ENCODE measurements at places on chromosomes 5 and 9. TPM values are rescaled to one million over a fixed set of nuclear protein-coding genes. Genes with fewer than 3 reads are reported as not detected.

GRCh38 chr9:138102246-138103051, 224.9 kb downstream of the CACNA1B start:
- no peak for DNase-seq

GRCh38 chr9:86626802-86627201, 272.6 kb upstream of the TUT7 start:
- DNase-seq = no peak

DNA sequence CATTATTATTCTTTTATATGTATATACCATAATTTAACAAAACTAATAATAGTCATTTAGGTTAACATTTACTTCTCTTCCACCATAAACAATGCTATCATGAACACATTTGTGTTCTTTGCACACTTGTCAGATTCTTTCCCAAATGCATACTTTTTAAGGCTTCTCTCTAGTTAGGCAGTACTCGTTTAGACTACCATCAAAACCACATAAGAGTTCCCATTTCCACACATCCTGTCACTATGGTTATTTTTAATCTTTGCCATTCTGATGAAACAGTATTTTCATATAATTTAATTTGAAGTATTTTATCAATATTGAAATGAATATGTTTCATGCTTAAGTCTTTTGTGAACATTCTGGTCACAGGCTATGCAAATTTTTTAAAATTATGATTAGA, 15.1 kb downstream of the DROSHA start:
- DNase-seq = no peak

The SOX30 gene
- not detected for polyA plus RNA-seq

GRCh38 chr5:42338136-42338535, 85.1 kb upstream of the GHR start:
- DNase-seq = no peak

DNA sequence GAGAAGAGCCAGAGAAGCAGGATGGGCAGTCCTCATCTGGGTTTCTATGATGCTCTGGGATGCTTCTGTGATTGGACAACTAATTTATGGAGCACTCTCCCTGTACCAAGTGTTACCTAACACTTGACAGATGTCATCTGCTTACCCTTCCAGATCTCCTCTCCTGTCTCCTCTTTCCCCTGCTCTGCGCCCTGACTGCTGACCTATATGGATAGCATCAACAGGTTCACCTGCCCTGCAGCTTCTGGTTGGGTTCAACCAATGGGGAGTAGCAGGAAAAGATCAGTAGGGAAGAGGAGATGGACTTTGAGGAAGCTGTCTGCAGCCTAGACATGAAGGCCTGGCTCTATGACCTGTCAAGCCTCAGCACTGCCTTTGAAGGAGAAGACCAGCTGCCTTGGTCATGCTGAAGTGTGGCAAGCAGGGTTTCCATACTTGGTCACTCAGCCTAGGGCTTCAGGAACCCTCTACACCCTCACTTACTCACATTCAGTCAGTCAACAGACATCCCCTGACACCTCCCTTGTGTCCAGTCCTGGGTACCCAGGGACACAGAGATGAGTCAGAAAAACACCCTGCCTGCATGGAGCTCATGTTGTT, 11.3 kb upstream of the P4HA2 start:
- DNase-seq = no peak

The TOR1B gene
- polyA plus RNA-seq = 21.0 TPM

GRCh38 chr5:76804266-76804665, 14.6 kb upstream of the F2RL1 start:
- no peak for DNase-seq

The ZNF300 gene
- 4.2 TPM for polyA plus RNA-seq
